ENCODE measurements at places on chromosomes 6 and 20.

DNA sequence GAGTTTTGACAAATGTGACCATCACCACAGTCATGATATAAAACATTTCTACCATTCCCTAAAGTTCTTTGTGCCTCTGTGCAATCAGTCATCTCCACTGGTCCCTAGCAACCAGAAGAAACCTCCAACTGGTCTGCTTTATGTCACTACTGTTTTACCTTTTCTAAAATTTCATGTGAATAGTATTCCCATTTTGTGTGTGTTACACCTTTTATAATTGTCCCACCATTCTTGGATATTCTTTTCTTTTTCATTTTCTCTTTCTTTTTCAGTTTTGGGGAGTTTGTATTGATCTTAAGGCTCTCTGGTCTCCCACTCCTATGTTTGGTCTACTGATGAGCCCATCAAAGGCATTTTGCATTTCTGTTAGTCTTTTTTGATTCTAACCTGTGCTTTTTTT, 95.4 kb downstream of the NCOA3 start:
- DNase-seq, result no peak

- no peak for DNase-seq
These were observed 117.8 kb downstream of the RTN4IP1 start for GRCh38 chr6:106511288-106512047.

DNA sequence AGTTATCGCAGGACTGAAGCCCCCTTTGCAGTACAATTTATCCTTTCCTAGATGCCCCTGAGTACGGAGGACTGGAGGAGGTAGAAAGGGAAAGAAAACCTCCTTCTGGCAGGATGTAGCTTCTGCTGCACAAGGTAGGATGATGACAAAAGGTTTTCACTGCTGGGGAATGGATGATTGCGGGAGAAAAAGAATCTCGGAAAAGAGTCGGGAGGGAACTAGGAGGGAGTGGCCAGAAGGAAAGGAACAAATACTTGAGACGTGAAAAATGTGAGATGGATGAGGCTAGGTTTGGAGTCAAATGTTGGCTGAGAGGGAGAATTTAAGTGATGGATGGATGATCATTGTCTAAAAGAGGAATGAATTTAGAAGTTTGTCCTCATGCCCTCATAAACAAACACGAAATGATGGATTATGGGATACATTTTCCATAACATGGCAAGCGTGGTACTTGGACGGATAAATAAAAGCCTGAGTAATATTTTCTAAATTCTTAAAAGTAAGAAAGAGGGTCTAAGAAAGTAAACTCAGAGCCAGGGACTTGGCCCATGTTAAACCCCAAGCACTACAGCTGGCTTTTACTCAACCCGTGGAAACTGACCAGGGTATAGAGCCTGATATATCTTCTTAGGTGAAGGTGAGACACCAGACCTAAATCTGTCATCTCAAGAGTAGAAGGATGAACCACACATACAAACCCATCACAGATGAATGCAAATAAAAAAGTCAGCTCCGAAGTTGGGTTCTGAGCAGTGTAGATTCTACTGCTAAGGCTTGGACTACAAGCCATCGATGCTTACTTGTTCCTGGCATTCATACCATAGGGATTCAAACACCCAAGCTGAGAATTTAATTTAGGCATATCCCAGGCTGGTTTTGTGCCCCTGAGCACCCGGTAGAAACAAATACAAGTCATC, 72.4 kb downstream of the HFE start:
- no peak for DNase-seq

GRCh38 chr20:1674361-1674760, 16.8 kb upstream of the SIRPG start:
- DNase-seq, result no peak

GRCh38 chr6:38549180-38549579, 90.5 kb downstream of the BTBD9 start:
- no peak for DNase-seq

DNA sequence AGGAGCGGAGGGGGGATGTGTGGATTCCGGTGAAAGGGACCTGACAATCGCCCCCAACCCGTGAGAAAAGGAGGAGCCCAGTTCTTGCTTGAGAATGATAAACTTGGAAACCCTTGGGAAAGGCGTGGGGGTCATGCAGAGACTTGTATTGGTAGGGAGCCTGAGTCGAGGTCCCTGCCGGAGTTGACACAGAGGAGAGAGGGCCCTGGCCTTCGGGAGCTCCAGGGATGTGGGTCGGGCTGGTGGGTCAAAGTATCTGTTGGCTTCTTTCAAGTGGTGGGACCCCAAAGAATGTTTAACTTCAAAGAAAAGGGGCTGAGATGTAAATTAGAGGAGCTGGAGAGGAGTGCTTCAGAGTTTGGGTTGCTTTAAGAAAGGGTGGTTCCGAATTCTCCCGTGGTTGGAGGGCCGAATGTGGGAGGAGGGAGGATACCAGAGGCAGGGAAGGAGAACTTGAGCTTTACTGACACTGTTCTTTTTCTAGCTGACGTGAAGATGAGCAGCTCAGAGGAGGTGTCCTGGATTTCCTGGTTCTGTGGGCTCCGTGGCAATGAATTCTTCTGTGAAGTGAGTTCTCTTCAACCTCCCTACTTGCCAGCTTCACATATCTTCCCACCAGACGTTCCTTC, 571 bp downstream of the CSNK2B start:
- no peak for DNase-seq

- DNase-seq, result no peak
These were observed 75.8 kb downstream of the CDH22 start for GRCh38 chr20:46232539-46232938.

GRCh38 chr6:2450546-2450945, 205.1 kb upstream of the GMDS start:
- DNase-seq, result no peak

- DNase-seq, result no peak
These were observed 60.1 kb upstream of the BMP2 start for GRCh38 chr20:6707321-6707831.

DNA sequence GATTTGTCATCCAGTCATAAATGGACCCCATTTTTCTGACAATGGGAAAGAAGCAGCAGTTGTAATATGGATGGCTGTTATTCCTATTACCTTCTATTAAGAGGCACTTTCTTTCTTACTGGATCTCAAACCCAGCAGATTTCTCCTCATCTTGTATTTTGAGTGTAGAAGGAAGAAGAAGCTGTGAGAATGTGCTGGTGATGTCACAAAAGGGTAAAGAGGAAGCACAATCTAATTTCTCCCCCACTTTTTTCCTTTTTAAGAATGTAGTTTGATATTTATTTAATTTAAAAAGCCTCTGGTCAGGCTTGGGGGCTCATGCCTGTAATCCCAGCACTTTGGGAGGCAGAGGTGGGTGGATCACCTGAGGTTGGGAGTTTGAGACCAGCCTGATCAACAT, 100.0 kb upstream of the JARID2 start:
- no peak for DNase-seq

DNA sequence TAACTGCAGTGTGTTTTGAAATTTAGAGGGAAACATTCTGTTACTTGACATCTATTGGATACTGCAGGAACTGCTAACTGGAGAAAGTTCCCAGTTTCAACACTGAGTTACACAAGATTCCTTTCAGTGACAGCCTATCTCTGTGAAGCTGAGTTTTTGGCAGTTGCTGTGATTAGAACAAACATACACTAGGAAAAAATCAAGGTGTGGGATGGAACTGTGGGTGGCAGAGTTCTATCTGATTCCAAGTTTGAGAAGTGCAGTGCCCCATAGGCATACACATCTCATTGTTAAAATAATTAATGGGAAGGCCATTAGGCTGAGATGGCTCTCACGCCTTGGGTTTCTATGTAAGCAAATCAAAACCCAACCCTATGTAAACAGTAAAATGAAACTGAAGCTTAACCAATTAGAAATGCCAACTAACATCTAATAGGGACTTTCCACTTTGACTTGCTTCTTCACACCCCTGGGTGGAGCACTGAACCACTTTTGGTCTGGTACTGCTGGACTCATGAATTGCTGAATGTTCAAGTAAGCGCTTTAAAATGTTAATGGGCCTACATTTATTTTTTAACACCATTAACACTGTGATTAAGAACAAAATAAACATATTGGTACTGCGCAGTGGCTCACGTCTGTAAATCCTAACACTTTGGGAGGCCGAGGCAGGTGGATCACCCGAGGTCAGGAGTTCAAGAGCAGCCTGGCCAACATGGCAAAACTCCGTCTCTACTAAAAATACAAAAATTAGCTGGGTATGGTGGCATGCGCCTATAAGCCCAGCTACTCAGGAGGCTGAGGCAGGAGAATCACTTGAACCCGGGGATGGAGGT, 55.2 kb upstream of the TBC1D7 start:
- DNase-seq, result no peak

DNA sequence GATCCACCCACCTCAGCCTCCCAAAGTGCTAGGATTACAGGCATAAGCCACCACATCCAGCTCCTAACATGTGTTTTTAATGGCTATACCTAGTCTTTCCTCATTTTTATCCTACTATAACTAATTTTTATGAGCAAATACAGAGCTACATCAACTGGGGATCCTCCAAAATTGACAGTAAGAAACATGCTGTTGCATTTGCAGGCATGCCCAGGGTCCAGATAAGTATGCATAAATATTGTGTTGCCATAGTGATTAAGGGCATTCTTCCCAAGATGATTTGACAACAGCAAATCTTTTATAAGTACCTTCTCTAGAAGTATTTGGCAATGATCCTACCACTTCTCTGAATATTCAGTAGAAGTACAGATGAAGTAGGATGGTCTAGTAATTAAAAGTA, 41.9 kb upstream of the MOXD1 start:
- no peak for DNase-seq

DNA sequence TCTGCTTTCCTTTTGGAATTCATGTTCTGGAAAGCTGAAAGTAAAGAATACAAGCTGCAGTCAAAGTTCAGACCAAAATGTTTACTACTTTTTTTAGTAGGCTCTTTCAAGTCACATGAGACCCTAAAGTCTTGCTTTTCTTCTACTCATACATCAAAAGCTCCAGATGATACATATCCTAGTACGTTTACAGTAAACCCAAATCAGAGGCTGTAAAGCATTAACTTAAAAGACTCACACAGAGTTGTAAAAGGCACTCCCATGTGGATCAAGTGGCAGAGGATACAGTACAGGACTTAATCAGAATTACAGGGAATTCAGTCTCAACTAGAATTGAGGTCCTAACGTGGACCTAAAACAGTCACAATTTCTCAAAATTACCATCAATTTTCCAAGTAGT, 40.7 kb downstream of the STK38 start:
- no peak for DNase-seq

DNA sequence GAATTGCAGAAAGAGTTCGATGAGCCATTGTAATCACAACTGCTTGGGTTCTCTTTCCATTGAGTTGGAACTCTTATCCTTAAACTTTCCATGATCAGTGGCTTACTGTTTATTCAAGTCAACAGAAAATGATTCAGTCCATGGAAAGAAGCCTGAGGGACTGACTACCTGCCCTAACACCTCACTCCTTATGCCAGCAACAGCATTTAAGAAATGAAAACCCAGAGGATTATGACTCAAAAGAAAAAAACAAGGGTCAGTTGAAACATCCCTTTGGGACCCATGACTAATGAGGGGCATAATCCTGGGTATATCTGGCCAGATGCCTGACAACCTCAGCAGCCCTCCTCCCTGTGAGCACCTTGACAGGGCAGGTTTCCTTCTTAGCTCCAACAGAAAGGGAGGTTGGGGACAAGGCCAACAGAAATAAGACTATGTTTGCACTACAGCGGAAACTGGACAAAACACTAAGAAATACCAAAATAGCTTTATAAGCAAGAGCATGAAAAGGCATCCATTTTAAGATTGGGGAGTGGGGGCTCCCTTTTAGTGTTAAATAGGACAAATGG, 106.7 kb downstream of the MAP3K5 start:
- no peak for DNase-seq

DNA sequence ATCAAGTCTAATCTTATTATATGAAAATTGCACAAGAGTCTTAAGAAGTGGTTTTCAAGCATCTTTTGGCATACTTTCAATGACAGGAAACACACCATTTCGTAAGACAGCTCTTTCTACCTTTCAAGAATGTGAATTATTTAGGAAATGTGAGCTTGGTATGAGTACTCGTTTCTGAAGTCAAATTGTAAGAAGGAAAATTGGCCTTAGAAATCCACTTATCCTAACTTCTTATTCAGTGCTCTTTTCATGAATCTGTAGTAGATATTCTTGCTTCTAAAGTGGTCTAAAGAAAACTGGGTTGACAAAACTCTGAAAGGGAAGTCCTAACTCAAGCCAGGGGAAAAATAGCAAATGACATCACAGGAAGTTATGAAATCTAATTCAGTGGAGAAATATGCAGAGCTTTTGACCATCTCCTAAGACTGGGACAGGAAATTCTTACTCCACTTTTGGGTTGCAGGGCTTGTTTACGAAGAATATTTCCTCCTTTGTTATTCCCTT, 38.5 kb upstream of the OGFRL1 start:
- no peak for DNase-seq

GRCh38 chr20:63578224-63579016, 4.4 kb upstream of the HELZ2 start:
- no peak for DNase-seq

DNA sequence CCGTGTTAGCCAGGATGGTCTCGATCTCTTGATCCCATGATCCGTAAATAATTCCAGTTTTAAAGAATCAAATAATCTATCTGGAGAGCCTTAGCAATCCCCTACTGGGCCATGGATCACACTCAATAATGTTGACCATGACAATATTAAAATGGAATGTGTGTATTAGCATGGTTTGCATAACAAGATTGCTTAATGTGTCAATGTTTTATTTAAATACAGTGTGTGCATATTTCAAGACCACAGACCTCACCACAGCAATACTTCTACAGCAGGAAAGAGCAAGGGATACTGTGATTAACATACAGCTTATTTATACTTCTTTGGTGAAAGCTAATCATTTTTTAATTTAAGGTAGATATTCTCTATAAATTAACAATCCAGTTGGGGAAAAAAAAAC, 470.4 kb downstream of the TFAP2B start:
- DNase-seq, result no peak

DNA sequence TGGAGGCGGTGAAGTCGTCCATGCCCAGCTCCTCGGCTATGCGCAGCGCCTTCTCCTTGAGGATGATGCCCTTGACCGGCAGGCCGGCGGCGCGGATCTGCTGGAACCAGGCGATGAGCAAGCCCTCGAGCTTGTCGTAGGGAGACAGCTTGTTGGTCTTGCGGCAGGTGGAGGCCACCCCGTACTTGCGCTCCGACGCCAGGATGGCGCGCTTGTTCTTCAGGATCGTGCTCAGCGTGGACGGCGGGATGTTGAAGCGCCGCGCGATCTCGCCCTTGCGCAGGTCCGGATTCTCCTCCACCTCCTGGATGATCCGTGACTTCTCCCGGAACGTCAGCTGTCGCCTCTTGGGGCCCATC, 435 bp downstream of the CENPB start:
- no peak for DNase-seq

DNA sequence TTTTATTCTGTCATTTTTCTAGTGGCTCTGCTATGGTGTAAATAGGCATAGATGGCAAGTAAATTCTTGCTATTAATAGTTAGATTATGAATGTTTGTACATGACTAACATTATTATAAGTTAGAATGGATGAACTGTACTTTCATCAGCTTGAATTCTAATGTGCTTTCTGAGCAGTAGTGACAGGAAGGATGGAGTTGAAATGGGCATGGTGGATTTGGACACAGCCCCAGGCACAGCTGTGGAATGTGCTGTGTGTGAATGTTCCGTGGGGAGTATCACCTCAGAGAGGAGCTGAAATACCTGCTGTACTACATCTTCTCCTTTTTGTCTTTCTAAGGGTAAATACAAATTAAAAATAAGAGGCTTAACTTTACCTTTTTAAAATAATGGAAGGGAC, 66.8 kb downstream of the FBXO5 start:
- no peak for DNase-seq

All from bone marrow (tissue), 2 donors.